CD4-positive, alpha-beta T cell treated with Interferon alpha-2 for 1 hour (primary cell): ENCODE measurements at places on chromosomes 12 and 14.

- DNase-seq = peak; percentile 58
Measured at GRCh38 chr12:51009056-51009440, 17.1 kb downstream of the SLC11A2 start.

- DNase-seq = peak; percentile 55
Measured at GRCh38 chr14:22226381-22226780, 362.6 kb downstream of the DAD1 start.

- DNase-seq = no peak
Measured at GRCh38 chr12:75571204-75571603, 59.8 kb upstream of the KRR1 start.

DNA sequence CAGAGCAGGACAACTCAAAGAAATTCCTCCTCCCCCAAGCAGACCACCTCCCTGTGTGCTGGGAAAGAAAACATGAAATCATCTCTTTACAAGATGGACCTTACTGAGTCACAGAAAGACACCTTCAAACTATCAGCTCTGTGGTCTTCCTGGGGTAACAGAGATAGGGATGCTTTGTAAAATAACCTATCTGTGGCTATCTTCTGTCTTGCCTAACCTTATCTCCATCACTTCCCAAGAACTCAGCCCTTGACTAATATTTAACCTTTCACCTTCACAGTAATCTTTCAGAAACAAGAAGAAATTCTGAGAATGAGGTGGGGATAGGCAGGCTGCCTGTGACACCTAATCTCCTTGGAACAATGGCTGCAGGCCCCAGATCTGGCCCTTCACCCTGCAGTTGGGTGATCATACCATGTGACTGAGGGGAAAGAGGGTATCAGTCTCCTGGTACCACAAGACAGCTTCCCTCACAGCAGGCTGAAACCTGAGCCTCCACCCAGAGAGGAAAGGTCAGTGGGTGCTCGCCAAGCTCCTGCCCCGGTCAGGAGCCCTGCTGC, 27.4 kb upstream of the CEBPE start:
- no peak for DNase-seq

- no peak for DNase-seq
Measured at GRCh38 chr12:114045349-114045748, 79.2 kb upstream of the RBM19 start.

DNA sequence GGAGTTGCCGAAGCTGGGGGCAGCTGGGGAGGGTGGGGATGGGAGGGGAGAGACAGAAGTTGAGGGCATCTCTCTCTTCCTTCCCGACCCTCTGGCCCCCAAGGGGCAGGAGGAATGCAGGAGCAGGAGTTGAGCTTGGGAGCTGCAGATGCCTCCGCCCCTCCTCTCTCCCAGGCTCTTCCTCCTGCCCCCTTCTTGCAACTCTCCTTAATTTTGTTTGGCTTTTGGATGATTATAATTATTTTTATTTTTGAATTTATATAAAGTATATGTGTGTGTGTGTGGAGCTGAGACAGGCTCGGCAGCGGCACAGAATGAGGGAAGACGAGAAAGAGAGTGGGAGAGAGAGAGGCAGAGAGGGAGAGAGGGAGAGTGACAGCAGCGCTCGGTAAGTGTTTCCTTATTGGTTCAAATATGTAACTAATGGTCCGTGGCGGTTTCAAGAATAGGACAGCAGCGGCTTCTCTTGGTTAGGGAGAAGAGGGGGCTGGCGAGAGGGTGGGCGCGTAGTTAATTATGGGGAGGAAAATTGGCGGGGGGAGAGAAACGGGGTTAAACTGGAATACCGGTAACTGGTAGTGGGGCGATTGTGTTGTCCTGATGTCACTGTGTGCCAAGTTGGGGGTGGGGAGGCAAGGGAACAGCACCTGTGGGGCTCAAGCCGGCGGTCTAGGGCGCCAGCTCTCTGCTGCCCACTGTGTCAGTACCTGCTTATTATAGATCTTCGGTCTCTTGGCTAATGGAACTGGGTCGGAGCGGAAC, 8.4 kb downstream of the HOXC8 start:
- no peak for DNase-seq

GRCh38 chr12:111024205-111024801, 103.9 kb upstream of the MYL2 start:
- DNase-seq = peak; percentile 52

- DNase-seq = no peak
Measured at GRCh38 chr12:53298164-53298563, 1.3 kb upstream of the MYG1 start.

GRCh38 chr14:99241325-99242010, 30.5 kb downstream of the BCL11B start:
- DNase-seq = peak; percentile 61

- no peak for DNase-seq
Measured at GRCh38 chr12:95953000-95953399, 9.9 kb downstream of the AMDHD1 start.

- no peak for DNase-seq
Measured at GRCh38 chr14:90409209-90409730, 12.4 kb downstream of the CALM1 start.

DNA sequence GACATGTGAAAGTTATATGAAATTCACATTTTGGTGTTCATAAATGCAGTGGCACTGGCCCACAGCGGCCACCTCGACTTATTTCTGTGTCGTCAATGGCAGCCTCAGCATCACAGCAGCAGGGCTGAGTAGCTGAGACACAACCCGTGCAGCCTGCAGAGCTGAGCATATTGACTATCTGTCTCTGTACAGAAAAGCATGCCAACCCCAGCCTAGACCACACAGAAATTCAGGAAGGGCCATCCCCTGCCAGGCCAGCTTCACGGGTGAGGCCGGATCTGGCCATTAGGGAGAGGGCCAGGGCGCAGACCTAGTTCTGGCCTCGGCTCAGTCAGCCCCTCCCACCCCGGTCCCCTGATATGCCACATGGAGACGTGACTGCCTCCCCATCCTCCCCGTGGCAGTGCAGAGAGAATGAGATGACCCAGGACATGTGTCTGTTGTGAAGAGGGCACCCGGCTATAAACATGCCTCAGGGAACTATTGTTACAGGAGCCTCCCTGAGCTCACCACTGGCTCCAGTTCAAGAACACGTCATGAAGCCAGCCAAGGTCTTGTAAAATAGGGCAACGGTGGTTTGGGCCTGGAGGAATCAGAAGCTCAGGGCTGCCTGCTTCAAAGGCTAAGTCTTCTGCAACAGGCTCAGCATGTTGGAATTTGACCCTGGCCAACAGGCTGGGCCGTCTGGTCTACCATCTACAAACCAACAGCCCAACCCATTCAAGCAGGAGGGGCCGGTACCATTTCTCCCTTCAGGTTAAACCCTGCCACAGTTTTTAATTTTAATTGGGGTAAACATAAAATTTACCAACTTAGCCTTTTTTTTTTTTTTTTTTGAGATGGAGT, 25.5 kb downstream of the SCARB1 start:
- no peak for DNase-seq

- DNase-seq = no peak
Measured at GRCh38 chr14:69170839-69171238, 17.9 kb upstream of the DCAF5 start.

- DNase-seq = no peak
Measured at GRCh38 chr12:6539314-6539682, 5.0 kb downstream of the GAPDH start.

GRCh38 chr12:112325157-112325556, 57.1 kb downstream of the HECTD4 start:
- DNase-seq = no peak

DNA sequence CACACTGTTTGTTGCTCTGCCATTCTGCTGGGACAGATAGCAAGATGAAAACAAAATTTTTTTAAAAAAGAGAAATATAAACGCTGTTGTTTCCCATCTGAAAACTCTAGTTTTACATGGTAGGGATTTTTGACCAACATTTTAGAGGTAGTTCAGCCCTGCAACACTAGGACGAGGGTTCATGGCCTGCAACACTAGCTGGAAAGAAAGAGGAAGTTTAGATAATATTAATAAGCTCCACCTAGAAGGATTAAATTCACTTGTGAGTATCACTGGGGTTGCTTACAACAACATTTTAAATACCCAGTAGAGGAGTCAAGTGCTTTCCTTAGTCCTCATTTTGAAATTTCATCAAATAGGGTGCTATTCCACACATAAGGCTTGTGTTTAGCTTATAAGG, 68.2 kb downstream of the SRGAP1 start:
- DNase-seq = no peak
